ENCODE measurements at places on chromosomes 16 and 17.

GRCh38 chr16:79008869-79009179, 591.7 kb downstream of the MAF start:
- no peak for DNase-seq

DNA sequence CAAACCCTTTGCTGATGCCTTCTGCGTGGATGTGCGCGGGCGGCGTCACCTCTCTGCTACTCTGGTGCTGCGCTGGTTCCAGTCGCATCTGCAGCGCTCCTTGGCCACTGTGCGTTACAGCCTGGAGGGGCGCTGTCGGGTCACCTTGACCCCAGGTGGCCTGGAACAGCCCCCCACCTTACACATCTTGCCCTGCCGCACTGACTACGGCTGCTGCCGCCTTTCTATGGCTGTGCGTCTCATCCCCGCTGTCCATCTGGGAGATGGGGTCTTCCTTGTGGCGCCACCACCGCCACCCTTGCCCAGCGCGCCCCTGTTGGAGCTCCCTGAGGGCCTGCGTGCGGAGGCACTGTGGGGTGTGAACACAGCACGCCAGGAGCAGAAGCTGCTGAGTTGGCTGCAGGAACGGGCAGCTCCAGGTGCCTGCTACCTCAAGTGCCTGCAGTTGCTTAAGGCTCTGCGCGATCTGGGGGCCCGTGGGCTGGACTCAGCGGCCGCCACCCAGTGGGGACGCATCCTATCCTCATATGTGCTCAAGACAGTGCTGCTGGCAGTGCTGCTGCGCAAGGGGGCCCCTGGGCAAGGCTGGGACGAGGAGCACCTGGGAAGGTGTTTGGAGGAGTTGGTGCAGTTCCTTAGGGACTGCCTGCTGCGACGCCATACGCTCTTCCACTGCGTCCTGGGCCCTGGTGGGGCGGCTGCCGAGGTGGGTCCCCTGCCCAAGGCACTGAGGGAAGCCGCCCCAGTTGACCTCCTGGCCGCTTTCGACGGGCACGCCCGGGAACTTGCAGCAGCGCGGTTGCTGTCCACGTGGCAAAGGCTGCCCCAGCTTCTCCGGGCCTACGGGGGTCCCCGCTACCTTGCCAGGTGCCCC, 1.6 kb downstream of the ITPRIPL2 start:
- DNase-seq: no peak

- no peak for DNase-seq
Measured at GRCh38 chr17:65593092-65593854, 31.8 kb upstream of the AXIN2 start.

DNA sequence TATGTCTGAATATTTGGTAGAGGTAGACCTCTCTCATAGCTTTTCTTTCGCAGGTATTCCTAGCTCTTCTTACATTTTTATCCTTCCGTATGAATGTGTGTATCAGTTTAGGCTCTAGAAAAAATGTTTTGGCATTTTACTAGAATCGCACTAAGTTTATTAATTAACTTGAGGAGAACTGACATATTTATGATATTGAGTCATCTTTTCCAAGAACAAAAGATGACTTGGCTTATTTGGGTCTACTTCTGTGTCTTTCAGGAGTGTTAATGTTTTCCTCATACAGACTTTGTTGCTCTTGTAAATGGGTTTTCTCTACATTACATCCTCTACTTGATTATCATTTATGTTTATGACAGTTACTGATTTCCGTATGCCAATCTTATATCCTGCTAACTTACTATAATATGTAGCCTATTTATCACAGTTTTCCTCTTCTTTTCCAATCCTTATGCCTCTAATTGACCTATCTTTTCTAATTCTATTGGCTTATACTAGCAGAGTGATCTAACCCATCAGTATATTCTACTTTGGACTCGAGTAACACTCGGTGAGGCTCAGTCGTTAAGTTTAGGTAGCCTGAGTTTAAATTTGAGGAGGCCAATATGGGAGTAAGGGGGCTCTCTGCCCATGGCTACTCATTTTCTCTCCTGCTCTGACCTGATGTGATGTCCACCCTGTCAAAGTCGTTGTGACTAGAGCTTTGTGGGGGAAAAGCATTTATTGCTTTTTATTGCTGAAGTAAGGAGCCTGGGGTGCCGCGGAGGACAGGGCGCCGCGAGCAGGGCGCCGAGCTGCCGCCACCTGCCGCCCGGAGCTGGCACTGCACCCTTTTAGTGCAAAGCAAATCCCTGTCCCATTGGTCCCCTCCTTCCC, 20.0 kb downstream of the ST6GALNAC1 start:
- DNase-seq: peak; percentile 50

DNA sequence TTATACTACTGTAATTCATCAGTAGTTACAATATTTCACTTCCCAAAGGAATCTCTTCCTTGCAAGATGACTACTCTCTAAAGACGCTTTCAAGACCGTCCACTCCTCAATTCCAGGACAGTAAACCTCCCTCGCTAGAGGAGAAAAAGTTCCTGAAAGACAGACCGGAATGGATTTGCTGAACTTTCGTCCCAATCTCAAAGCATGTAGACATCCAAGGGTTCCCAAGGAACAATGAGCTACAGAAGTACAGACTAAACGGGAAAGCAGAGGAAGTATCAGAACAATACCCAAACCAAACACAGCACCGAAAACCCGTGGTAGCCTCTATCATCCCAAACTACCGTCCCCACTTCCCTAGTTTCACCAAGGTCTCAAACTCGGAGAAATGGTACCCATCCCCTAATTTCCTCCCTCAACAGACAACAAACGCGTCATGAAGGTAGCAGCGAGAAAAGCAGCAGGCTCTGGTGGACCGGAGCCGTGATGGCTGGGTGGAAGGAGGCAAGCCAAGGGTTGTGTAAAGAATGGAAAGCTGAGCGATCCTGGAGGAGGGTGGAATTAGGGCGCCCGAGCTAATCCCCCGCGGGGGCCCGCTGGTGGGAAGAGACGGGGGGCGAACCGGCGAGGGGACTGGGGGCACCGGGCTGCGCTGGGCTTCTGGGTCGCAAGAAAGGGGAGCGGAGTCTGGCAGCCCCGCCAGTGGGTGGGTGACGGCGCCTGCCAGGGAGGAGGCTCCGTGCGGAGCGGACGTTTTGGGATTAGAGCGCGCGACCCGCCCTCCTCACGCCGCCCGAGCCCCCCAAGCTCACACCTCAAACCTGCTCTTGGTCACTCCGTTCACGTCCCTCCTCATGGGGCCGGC, 647 bp downstream of the FBXL20 start:
- DNase-seq: no peak

GRCh38 chr17:17868641-17869522, 32.1 kb upstream of the SREBF1 start:
- no peak for DNase-seq

DNA sequence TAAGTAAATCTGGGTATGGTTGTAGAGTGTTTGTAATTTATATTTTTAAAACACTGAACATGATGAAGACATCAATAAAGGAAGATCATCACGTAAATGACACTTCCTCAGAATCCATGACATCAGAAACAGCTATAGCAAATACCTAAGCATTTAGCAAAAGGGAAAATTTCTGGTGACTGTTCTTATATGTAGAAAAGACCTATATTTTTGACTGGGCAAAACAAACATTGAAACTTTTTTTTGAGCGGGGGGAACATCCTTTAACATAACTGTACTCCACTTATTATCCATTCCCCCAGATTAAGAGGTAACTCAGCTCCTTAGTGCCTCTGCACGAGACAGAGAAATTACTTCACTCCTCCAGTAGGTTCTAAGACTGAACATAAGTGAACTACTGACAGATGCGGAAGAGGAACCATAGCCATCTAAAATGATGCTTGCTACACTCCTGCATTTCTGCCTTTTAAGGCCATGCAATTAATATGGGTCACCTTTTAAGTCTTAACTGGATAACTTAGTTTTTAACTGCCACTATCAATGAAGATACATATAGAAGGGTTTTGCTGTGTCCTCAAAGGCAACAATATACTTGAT, 9.4 kb downstream of the CRYBA1 start:
- DNase-seq: no peak

DNA sequence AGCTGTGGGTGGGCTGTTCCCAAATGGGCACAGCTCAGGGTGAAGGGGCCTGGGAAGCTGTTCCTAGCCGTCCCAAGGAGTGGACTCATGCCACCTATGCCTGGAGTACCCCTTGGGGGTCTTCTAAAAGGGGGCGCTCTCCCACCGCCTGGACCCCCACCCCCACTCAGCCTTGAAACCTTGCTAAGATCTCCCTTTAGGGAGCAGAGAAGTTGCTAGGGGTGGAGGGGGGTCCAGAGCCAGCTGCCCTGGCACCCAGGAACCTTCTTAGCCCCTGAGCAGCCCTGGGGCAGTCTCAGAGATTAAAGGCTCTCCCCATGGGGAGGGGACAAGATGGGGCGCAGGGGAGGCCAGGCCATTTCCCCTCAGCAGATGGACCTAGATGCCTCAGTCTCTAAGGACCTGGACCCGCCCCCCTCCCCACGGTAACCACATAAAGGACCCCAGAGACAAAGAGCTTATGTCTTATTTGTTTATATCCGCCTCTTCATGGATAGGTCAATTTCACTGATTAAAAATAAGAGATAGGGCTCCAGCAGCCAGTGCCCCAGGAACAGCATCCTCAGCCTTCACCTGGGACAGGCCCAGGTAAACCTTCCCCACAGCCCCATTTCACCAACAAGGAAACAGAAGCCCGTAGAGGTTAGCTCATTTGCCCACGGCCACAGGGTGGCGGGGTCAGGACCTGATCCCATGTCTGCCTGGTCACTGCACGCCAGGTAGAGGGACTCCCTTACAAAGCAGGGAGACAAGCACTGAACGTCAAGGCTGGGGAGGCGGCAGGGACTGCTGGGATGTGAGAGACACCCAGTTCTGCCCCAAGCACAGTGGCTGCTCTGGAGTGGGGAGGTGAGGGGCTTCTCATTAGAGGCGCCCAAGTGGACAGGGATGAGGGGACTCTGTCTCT, 3.4 kb downstream of the MTSS2 start:
- DNase-seq: no peak

- no peak for DNase-seq
Measured at GRCh38 chr16:55944377-55944802, 69.2 kb upstream of the CES5A start.

GRCh38 chr17:80709090-80709695, 164.6 kb downstream of the RPTOR start:
- no peak for DNase-seq

DNA sequence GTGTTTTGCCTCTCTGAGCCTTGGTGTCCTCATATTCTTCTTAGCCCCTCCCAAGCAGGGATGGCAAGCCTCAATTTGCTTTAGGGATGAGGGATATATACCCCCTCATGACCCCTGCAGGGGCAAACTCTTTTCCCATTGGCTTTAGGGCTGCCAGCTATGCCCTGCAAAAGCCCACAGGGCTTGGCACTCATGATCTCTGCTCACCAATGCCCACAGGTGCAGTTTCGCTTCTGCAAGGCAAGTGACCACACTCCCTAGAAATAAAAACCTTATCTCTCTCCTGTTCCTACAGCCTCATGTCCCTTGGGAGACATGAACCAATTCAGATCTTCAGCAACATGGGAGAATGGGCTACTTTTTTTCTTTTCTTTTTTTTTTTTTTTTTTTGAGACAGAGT, 8.8 kb downstream of the BEAN1 start:
- DNase-seq: no peak

- DNase-seq: no peak
Measured at GRCh38 chr17:64638552-64639203, 23.4 kb downstream of the SMURF2 start.
